ENCODE measurements at places on chromosomes 5 and 9.
A peak's percentile ranks its signal among the peaks of the same experiment; 100 is the strongest.

DNA sequence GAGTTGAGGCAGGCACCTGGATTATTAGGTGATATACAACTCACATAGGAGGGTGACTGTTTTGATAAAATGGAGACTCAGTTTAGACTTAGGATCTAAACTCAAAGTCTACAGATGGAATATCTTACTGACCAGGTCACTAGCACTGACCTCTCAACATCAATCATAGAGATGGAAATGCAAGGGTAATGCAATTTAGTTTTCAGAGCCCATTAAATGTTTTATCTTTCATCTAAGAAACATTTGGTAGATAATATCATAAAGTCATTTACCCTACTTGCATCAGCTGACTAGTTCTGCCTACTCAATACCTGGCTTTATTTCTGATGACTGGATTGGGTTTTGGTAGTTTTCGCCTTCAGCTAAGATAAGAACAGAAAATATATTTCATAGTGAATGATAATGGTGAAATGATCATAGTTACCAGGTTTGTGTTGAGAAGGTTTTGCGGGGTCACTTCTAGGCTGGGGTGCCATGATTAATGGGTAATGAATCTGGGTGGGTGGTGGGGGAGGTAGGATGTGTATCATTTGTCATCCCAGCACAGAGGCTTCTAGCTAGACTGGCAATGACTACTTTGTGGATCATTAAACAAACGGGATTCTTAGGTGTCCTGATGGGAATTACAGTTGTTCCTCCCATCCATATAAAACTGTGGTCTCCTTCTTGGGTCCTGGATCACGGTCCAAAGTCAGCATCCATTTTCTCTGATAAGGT lies 173.4 kb downstream of the PPP2R2B start:
- no peak for DNase-seq

DNA sequence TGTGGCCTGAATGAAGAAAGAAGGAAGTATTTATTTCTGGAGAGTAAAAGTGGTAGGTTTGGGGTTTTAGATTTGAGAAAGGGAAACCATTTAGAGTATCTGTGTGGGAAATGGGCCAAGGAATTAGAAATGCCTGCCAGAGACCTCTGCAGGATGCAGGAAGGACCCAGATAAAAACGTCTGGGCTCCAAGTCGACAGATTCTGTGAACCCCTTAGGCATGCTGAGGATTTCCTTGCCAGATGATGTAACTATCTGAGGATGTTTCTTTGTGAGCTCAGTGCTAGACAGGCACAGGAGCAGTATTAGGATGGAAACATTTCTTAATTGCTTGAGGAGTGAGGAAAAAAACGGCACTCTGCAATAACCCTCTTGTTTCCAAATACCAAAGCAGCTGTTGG lies 251.8 kb upstream of the DMRT1 start:
- DNase-seq: no peak

- no peak for DNase-seq
These were observed 20.1 kb upstream of the LRRC14B start for GRCh38 chr5:170971-171800.

GRCh38 chr9:123614306-123615263 lies 258.6 kb downstream of the CRB2 start:
- DNase-seq: no peak

GRCh38 chr5:162607879-162608278 lies 540.3 kb downstream of the GABRG2 start:
- DNase-seq: peak; percentile 3

DNA sequence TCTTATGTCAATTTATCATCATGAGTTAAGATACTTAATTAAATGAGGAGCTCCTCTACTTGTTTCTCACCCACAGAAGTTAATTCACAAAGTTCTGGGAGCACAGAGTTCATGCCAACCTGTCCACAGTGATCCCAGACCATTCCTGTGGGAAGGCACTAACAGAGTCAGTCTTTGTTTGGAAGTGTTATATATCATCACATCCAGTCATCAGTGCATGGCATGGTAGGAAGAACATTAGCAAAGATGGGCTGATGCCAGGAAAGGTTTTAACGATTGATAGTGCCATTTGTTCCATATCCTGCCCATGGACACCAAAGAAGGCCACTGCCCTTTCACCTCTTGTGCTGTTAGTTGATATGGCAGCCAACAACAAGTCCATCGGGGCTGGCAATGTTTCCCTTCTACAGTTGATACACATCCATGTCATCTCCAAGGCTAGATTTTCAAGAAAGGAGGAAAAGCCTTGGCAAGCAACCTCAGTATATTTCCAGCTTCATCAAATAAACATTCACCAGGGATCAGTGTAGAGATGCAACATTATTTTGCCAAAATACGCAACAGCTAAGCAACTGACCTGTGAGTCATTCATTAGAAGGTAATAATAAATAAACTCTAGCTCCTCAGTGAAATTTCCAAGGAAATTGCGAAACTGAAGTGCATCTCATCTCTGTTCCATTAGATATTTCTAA lies 169.6 kb downstream of the RORB start:
- no peak for DNase-seq

DNA sequence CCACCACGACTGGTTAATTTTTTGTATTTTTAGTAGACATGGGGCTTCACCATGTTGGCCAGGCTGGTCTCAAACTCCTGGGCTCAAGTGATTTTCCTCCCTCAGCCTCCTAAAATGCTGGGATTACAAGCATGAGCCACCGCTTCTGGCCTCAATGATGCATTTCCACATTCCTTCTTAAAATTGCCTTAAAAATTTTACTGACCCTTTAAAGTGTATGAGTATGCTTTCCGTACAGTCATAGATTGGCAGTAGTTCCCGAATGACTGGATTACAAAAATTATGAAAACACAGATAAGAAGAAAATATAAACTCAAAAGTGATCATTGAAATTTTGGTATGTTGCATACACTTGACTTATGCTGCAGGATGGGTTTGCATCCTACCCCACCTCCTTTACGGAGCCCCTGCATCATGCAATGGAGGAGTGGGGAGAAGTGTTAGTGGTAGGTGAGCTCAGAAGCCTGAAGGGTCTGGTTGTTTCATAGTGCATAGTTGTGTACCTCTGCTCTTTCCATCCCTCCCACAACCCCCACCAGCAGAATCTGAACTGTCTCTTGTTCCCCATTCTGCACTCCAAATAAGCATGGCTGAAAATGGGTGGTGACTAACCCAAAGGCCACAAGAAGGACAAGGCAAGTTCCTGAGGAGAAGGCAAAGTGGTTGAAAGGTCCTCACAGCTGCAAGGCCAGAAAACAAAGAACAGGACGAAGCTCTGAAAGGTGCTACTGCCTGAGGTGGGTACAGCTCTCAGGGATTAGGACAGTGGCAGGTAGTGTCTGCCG lies 26.8 kb downstream of the ANKRD55 start:
- peak; percentile 85 for DNase-seq

GRCh38 chr9:108813951-108814601 lies 41.7 kb downstream of the ACTL7B start:
- DNase-seq: peak; percentile 74

Data from ELR (cell line).